ENCODE measurements at places on chromosomes 6 and 20.
A peak's percentile ranks its signal among the peaks of the same experiment; 100 is the strongest.

DNA sequence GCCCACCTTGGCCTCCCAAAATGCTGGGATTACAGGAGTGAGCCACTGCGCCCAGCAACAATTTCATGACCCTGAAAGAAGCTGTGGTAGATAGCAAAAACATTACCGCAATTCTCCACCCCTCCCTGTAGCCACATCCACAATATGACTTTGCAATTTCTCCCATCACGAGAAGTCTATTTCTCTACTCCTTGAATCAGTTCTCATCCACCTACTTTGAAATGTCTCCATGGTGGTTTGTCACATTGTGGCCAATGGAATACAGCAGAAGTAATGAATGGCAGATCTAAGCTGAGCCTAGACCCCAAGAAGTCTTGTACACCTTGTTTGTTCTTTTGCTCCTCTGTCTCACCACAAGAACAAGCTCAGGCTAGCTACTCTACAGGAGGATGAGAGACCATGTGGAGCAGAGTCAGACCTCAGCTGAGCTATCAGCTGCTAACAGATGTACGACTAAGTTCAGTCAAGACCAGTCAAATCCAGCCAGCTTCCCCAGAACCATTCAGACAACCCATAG, 6.3 kb downstream of the OXT start:
- DNase-seq = no peak

DNA sequence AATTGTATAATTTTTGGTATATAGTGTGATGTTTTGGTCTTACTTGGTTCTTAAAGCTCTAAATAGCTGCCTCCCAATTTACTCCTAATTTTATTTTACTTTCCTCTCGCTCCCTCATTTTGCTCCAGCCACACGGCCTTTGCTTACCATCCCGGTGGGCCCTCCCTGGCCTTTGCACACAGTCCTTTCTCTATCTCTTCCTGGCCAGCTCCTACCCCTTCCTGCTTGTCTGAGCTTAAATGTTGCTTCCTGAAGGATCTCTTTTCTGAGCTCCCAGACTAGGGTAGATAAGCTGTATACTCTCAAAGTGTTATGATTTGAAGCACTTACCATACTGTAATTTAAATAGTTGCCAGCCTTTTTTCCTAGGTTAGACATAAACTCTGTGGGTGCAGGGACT, 121.7 kb downstream of the UTRN start:
- DNase-seq = no peak

DNA sequence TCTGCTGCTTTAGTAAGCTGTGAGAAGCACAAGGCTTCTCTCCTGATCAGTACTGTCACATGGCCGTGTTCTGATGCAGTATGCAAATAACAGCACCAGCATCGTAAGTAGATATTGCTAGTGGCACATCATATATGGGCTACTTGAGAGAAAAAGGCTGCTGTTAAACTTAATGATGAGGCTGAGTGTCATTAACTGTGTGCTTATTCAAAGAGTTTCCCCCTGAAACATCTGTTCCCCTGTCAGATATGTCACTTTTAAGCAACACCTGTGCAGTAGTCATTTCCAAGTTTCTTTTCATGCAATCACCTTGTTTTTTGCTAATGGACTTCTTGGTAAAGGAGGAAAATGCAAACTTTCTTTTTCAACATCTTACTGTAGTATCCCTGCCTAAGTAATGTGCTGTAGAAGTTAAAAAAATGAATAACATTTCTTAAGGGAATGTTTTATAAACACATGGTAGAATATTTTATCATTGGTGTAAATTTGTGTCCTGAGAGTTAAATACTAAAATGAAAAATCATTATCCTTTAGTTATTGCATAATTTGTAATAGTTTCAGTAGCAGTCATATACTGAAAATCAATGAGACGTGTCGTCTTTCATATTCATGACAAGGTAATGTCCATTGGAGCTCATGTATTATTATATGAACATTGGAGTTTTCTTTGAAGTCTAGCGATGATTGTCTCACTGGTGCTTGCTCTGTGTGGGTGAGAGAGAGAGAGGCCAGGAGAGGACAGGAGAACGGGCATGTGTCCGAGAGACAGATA, 366.3 kb downstream of the CDKAL1 start:
- no peak for DNase-seq

- DNase-seq = peak; percentile 28
These were observed 55.5 kb downstream of the PRDM1 start for GRCh38 chr6:106141441-106142237.

Data from CD4-positive, alpha-beta T cell treated with Interleukin-4 for 1 hour (primary cell).